ENCODE measurements at places on chromosomes 11 and 22.

DNA sequence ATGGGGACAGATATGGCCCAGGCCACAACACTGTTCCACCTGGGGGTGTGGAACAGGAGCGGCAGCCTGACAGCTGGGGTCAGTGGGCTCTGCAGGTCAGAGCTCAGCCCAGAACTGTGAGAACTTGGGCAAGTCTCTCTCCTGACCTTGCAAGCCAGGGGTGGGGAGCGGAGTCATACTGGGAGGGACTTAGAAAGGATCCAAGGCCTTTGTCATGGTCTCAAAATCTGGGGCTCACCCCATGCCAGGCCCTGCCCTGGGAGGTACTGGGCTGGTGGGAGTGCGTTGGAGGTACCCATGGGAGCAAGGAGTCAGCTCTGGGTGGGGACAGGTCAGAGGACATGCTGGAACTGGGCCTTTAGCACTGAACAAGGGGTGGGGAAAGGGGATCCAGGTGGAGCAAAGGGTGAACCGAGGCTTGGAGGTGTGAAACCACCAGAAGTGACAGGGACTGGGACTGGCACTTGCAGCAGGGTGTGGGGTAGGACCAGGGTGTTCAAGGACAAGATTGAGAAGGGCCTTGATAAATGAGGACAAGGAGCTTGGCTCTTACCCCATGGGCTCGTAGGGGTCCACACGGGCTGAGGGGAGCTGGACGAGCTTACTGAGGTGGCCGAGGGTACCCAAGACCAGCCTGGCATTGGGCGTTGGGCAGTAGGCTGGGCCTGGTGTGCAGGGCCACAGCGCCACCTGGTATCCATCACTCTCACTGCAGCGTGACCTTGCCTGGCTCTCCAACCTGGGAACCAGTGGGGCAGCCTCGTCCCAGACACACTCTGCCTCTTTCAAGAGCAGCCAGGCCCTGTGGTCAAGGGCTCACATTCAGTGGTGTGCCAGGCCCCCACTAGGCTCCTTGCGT is 7.4 kb upstream of the PMM1 start:
- DNase-seq: no peak

GRCh38 chr22:24419475-24419850 is 7.9 kb upstream of the ADORA2A start:
- no peak for DNase-seq

DNA sequence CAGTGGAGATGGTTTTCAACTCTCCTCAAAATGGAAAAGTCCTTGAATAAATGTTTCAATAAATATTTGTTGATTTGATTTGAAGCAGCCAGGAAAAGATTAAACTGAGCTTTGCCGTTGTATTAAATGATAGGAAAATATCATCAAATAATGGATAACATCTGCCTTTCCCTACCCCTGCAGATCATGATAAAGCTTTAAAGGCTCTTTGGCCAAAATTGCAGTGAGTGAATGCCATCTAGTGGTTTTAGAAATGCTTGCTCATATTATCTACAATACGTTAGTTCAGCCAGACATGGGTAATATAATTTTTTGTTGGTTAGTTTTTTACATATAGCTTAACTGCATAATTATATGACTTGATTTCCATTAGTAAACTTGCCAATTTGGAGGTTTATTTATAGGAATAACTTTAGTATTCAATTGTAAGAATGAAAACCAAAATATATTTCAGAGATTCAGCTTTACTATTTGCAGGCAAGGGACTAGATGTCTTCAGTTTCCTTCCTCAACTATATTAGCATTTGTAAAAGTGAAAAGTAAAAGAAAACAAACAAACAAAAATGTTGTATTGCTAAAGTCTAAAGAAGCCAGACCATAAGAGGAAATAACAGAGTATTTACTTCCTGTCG is 159.2 kb downstream of the MSANTD4 start:
- peak; percentile 26 for DNase-seq

DNA sequence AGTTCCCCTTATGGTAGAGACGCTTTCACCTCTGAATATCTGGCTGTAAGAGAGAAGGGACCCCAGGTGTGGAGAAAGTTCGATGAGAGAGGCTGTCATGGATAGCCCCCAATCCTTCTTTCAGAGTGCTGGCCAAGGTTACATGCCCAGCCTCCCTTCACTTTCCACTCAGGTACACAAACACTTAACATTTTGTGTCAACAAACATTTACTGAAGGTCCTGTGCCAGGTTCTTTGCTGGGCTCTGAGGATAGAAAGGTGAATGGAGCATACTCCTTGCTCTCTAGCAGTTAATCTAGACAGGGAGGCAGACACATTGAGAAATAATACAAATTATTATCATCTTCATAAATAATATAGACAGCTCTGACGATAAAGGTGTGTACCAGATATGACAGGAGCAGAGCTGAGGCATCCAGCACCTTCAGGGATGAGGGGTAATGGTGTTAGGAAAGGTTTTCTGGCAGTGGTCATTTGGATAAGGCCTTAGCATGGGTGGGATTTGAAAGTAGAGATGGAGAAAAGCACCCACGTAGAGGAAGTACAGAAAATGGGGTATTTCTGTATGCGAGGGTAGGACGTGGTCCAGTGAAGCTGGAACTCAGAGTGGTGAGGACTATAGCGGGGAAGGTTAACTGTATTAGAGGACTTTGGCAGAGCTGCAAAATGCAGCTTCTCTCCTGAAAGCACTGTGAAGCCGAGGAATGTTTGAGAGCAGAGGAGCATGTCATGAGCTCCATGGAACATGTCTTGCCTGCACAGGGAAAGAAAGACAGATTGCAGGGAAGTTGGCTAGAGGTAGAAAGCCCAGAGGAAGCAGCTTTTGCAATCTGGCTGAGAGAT is 19.6 kb downstream of the PPFIBP2 start:
- no peak for DNase-seq

DNA sequence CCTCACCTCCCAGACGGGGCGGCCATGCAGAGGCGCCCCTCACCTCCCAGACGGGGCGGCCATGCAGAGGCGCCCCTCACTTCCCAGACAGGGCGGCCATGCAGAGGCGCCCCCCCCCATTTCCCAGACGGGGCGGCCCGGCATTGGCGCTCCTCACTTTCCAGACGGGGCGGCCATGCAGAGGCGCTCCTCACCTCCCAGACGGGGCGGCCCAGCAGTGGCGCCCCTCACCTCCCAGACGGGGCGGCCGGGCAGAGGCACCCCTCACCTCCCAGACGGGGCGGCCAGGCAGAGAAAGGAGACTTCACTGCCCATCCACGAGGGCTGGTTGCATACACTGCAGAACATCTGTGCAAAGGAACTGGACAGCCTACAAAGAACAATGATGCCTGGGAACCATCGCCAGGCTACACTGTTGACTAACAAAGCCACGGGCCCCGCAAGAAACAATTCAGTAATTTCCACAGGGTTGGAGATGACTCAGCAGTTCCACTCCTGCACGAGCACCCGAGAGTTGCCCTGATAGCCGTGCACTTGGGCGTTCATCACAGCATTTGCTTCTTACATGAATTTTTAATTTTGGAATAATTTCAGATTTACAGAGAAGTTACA is 58.7 kb downstream of the CTTN start:
- peak; percentile 8 for DNase-seq

DNA sequence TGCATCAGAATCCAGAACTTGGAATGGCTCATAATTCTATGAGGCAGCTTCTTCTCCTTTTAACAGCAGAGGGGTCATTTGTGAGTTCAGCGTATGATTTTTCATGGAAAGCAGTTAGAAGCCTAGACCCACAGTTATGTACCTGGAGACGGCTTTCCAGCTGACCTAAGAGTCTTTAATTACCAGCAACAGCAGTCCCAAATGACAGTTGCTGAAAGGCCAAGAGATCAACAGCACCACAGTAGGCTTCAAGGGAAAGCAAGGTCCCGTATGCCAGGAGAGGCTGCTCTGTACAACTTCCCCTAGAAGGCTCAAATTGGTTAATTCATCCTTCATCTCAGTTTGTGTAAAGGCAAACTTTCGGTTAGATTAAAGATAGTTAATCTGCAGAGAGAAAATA is 363.0 kb downstream of the SOX6 start:
- no peak for DNase-seq

- DNase-seq: no peak
Measured at GRCh38 chr22:40547729-40548143, 88.8 kb downstream of the MRTFA start.

DNA sequence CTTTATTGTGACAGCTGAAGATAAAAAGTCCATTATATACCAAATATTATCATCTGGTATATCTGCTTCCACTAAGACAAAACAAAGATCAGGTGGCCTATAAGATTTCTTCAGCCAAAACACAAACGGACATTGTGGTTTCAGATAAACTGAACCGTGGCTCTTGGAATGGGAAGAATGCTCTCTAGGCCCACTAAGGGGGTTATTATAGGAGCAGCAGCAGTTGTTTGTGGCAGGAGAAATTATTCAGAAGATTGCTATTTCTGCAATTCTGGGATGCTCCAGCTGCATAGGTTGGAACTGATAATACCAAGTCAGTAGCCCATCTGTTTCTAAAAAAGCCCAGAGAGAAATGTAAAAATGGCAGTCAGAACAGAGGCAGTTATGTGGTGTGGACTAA is 145.3 kb downstream of the NCAM1 start:
- DNase-seq: no peak

DNA sequence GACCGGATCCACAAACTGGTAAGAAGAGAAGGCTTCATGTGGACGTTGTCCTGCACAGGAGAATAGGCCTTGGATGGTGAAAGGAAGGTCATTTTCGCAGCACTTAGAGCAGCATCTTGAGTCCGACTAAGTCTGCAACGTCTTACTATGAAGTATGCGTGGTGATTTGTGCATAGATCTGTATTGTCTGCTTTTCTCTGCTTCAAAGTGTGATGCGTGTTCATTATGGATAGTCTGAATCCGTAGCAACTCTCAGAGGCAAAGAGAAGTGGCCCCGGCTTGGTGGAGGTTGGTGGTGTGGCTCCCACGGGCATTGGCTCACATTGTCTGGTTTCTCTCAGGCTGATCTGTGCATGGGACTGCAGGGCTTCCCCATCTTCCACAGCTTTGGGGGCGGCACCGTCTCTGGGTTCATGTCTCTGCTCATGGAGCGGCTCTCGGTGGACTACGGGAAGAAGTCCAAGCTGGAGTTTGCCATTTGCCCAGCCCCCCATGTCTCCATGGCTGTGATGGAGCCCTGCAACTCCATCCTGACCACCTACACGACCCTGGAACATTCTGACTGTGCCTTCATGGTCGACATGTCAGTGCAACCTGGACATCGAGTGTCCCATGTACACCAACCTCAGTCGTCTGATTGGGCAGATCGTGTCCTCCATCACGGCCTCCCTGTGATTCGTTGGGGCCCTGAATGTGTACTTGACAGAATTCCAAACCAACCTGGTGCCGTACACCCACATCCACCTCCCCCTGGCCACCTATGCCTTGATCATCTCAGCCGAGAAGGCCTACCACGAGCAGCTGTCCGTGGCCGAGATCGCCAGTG is 21.5 kb downstream of the LRRC74B start:
- DNase-seq: no peak

GRCh38 chr11:117557361-117557760 is 229.7 kb downstream of the CEP164 start:
- no peak for DNase-seq

GRCh38 chr11:65817835-65818680 is 15.7 kb upstream of the SNX32 start:
- peak; percentile 94 for DNase-seq

DNA sequence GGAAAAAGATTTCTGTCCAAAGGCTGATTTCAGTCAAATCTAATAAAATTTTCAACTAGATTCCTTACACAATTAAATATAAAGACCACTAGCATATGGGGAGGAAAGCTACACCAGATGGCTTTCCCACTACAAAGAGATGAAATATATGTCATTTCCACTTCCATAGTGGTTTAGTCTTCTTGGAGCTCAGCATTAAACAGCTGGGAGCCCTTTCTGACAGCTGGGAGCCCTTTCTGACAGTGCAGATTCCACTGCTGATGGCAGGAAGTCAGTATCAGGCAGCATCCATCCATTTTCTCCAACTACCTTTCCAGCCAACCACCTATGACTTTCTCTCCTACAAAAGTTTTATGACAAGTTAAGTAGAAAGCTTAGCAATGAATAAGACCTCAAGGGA is 177.9 kb downstream of the RRAS2 start:
- DNase-seq: no peak

GRCh38 chr11:73143126-73143838 is 1.2 kb upstream of the FCHSD2 start:
- DNase-seq: no peak

DNA sequence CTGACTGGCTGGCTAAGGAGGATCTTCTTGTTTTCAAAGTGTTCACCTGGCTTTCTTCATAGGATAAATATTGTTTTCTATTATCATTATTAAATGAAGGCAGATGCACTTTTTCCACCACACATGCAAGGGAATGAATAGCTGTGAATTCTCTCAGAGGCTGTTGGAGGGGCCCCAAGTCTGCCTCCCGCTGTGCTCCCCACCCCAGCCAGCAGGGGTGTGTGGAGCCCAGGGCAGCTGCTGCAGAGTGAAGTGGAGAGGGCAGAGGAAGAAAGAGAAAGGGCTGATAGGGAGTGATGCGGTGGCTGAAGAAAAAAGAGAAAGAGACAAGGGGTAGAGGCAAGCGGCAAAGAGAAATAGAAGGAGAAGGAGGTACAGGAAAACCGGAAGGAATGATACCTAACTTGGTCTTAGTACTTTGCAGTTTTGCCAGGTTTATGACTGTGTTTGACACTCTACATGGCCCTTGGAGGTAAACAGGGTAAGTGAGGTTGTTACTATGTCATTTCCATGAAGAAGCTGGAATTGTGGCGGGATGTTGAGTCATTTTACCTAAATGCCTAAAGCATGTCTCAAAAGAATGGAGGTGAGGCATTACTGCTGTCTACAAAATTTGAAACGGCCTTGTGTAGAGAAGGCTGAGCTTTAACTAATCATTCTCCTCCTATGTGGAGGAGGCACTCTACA is 145.7 kb upstream of the B3GAT1 start:
- DNase-seq: no peak

- no peak for DNase-seq
Measured at GRCh38 chr22:26170795-26171580, 1.7 kb downstream of the SEZ6L start.

GRCh38 chr11:19790831-19791552 is 78.4 kb downstream of the NAV2 start:
- no peak for DNase-seq

- DNase-seq: no peak
Measured at GRCh38 chr11:130642994-130643393, 194.5 kb downstream of the ADAMTS15 start.

DNA sequence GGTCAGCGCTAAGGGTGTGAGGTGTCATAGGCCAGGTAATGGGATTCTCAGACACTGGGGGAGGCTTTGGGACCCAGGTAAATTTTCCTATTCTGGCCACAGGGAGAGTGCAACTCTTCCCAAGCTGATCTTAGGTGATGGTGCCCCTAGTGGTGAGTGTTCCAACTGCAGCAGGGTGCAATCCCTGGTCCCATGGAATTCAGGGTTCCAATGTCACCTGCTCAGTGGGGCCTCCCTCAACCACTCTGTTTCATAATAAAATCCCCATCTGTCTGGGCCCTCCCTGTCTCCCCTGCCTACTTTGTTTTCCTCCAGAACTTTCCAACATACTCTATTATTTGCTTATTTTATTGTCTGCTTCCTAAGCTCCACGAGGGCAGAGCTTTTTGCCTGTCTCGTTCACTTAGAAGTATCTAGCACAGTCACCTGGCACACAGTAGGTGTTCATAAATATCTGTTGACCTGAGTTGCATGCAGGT is 2.9 kb upstream of the SGSM1 start:
- peak; percentile 49 for DNase-seq
